ENCODE measurements at places on chromosomes 11 and 22.
A peak's percentile ranks its signal among the peaks of the same experiment; 100 is the strongest.

DNA sequence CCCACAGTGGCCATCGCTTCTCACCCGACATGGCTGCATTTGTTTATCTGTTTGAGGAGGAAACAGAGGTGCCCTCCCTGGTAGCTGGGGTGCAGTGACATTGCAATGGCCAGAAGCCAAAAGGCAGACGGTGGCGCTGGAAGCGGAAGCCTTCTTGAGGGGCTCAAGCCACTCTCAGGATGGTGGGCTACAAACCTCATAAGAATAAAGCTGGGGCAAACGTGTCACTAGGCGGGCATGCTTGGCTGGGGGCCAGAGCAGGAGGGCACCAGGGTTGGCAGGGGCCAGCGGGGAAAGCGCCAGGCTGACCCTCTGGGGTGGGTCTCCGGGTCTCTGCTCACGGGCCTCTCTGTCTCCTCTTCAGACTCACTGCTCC is 12.6 kb downstream of the TNNT3 start:
- DNase-seq: no peak

- no peak for DNase-seq
These were observed 1434.7 kb downstream of the BRD1 start for GRCh38 chr22:48393041-48393370.

DNA sequence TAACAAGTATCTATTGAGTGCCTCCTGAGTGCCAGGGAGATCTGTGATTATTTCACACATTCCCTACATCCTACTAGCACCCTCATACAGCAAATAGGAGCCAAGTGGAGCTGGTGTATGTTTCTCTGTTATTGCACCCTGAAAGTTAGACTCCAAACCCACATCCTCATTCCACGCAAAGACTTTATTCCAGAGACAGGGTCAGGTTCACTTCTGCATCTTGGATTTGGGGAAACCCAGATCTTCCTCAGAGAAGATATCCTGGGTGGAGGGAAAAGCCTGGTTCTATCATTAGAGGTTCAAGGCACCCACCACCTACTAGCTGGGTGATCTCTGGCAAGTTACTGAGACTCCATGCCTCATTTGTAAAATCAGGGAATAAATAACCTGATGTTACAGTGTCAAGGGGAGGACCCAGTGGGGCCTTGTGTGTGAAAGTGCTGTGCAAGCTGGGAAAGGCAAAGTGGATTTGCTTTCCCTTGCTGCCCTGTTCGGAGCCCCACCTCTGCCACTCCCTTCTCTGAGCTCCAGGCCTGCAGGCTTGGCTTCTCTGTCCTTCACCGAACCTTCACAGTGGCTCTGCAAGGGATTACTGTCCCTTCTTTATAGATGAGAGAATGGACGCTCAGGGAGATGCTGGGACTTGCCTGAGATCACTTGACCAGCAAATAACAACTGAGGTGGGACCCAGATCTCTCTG is 991 bp upstream of the SLCO2B1 start:
- no peak for DNase-seq

DNA sequence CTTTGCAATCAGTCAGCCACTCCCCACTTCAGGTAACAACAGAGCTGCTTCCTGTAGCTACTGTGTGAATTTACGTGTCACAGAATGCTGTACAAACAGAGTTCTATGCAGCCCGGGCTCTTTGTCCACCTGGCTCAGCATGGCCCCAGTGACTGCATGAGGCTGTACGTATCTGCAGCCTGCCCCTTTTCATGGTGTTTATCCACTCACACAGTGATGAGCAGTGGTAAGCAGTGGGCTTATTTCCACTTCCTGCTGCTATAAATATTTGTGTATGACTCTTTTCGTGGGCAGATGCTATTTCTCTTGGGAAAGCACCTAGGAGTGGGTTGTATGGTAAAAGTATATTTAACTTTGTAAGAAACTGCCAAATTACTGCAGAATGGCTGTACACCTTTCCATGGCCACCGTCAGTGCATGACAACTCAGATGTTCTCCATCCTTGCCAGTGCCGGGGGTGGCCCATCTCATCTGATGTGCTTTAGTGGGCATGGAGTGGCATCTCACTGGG is 43.3 kb downstream of the MYEOV start:
- DNase-seq: peak; percentile 35

- DNase-seq: no peak
These were observed 28.8 kb downstream of the WNT7B start for GRCh38 chr22:45948081-45948648.

- no peak for DNase-seq
These were observed 554.2 kb downstream of the NTM start for GRCh38 chr11:131924457-131925201.

- no peak for DNase-seq
These were observed 64.8 kb downstream of the PRR5L start for GRCh38 chr11:36360826-36361415.

GRCh38 chr11:68402355-68403031 is 58.1 kb upstream of the PPP6R3 start:
- no peak for DNase-seq

DNA sequence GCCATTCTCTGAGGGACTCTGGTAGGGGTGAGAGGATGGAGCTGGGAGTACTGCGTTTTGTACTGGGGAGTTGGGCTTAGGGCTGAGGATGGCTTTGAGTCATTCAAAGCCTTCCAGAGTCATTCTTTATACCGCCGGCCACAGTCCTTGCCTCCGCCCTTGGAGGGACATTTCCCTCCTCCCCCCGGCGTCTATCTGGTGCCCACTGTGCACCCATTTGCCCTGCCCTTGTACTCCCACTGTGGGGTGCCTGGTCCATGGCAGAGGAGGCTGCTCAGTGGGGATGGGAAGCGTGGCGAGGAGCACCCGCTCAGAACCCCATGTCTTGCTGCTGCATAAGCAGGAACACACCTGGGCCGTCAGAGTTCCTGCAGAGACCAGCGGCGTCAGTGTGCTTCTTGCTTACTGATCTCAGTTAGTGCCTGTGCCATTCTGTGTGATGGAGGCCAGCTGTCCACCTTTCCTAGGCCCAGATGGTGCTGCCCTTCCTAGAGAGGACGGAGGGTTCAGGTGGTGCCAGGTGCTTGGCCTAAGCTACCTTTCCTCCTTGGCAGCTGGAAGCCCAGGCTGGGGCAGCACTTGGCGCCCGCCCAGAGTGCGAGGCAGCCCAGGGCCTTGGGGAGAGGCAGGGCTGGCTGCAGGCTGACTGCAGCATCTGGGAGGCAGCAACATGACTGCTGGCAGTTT is 23.3 kb upstream of the TMEM191C start:
- DNase-seq: no peak

DNA sequence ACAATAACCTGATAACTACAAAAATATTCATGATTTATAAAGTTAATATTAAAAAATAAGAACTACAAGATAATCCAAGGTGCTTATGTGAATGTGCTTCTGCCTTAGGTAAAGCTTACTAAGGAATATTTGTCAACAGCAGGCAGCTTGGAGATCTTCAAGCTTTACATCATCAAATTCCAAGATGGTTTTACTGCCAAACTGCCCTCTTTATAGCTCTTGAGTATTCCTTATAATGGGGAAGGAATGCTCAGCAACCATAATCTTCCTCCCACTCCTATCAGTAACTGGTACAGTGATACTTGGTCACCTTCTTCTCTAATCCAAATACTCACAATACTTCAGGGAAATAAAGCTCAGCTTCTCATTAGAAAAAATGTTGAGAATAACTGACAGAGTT is 30.1 kb downstream of the SBF2 start:
- no peak for DNase-seq

DNA sequence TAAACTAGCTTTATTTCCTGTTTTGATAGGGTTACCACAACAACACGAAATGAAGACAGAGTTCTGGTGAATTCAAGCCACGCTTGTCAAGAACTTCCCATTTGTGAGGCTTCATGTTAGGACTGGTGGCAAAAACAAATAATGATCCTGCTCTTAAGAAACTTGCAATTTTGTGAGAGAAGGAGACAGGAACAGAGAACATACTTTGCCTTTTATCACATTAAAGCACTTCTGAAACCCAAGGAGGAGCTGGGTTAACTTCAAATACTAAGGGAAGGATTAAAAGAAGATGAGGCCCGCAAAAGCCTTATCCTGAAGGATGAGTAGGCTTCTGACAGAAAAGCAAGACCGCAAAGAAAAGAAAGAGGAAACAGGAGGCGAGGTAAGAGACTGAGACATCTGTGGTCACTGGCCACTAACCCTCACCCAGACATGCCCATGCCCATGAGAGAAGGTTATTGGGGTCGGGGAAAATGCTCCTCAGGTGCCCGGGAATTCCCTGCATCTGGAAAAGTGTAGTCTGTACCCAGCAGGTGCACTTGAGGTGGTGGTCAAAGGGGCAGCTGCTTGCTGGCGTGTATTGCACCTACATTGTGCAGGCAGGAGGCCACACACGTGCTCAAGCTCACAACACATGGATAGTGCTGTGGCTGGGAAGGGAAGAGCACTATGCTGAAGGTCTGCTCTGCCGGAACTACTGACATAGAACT is 50.5 kb downstream of the MAPK1 start:
- peak; percentile 46 for DNase-seq

GRCh38 chr11:69888483-69889181 is 69.4 kb upstream of the FGF3 start:
- DNase-seq: peak; percentile 79

DNA sequence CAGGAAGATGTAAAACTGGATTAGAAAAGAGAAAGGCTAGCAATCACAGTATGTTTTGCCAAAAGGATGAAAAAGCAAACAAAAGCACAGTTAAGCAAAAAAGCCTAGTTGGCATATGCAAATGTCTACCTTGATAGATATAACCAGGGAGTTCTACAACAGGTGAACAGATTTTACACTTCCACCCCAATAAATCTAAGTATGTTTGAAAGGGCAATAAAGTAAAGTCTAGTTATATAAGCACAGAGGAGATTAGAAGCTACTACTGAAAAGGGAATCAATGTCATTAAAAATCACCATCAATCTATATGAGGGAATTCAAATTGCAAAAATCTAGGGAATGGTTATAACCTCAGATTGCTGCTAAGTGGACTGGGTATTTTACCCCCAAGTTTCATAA is 49.7 kb downstream of the CELF1 start:
- DNase-seq: no peak

DNA sequence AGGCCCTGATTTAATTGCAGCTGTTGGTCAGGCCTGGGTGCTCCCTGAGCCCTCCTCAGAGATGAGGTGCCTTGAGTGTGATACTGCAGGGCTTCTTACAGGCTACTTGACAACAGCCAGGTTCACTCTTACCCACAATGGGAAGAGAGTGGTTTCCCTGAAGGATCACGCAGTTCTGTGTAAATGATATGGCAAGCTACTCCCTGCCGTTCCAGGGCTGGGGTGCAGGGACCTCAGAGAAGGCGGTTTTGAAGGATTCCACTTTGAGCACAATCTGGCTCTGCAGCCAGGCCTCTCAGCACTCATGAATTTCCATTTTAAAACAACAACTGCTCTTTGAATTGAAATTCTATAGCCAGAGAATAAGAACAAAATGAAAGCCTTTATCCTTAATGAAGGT is 92.9 kb downstream of the SLC17A6 start:
- DNase-seq: no peak

DNA sequence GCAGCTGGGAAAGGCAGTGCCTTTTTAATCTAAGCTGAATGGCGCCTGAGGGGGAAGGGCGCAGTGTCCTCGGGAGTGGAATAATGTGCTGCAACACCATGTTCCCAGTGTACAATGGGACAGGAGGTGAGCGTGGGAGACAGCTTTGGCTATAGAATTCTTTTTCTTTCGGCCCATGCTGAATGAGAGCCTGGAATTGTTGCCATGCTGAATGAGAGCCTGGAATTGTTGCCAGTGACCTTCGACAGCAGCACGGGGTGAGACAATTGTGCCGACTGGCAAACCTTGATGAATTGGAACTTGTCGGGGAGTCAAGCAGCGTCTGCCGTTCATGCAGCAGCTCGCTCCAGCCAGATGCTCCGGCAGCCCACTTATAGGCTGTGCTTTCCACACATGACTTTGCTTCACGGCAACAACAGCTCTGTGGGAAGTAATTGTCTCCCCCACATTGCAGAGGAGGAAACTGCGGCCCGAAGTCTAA is 141.4 kb upstream of the E2F8 start:
- no peak for DNase-seq

DNA sequence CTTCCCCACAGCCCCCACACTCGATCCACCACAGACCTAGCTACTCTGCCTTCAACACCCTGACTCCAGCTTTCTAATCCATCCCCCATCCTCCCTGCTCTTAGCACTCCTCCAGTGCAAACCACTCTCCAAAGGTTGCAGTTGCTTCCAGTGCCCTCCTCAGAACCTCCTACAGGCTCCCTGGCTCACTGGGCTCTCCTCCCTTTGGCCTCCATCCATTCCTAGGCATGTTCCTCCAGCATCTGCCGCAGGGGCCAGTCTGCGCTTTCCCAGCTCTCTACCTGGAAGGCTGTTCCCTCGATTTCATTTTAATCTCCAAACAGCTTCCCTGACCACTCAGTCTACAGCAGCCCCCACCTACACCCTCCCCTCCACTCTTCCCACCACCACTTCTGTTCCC is 133.8 kb downstream of the SPATA19 start:
- DNase-seq: no peak

- no peak for DNase-seq
These were observed 22.6 kb upstream of the ISX start for GRCh38 chr22:35043252-35043933.

DNA sequence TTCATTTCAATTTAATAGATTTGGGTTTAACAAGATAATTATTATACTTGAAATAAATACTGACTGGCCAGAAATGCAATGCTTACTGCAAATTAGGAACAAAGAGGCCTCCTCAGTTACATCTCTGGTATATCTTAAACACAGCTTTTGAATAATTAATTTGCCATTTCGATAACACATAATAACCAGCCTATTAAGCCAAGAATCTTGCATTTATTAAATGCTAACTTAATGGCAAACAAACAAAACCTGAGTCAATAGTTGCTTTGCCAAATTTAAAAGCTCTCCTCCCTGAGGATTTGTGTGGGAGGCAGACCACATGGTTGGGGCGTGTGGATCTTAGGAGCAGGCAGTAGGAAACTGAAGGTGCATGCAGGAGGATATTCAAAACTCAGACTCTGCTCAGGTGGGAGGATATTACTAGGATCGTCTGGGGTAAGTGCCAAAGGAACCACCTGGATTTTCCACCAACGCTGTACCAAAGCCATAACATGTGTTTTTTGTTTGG is 17.9 kb upstream of the FJX1 start:
- DNase-seq: no peak

DNA sequence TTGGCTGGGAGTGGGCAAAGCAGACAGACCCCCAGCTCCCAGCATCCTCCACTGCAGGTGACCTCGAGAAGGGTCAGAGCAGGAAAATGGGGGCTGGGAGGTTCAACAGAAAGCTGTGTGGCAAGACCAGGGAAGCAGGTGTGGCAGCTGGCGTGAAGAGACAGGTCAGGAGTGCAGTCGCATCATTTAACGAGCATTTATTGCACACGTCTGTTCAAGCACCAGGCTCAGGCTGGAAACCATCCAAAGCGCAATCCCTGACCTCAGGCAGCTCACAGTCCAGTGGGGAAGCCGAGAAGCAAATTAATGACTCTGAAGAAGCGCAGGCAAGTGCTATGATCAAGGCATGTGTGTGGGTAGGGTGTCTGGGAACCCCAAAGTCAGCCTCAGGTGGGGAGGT is 7.4 kb downstream of the SLC25A45 start:
- DNase-seq: no peak

- DNase-seq: no peak
These were observed 14.7 kb upstream of the RFPL3 start for GRCh38 chr22:32342977-32343376.

GRCh38 chr22:25833091-25833490 is 91.1 kb downstream of the MYO18B start:
- DNase-seq: no peak

- DNase-seq: no peak
These were observed 1269.7 kb downstream of the BRD1 start for GRCh38 chr22:48558016-48558415.

- no peak for DNase-seq
These were observed 53.4 kb downstream of the DGCR2 start for GRCh38 chr22:19068784-19069271.

GRCh38 chr22:41038732-41039131 is 53.7 kb upstream of the EP300 start:
- no peak for DNase-seq

Data from GM12891 (cell line).